Activated T-cell treated with anti-CD3 and anti-CD28 coated beads for 1 hour (primary cell): ENCODE measurements at places on chromosomes 3 and 15.

DNA sequence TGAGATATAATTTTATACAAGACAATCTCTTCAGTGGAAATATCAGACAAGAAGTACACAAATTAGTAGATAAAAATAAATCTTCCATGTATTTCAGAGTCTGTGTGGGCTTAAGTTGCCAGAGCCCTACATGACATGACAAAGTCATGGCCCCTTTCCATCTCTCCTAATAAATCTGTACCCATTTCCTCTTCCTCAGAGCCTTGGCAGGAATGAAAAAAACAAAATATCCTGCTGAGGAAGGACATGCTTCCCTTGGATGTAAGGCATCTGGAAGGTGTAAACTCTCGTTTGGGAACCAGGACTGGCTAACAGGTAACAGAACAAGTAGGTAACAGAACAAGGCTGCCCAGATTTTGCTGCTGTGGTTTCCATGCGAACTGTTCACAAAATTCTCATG, 148.1 kb downstream of the SNRK start:
- DNase-seq = no peak

GRCh38 chr3:10010421-10010877, 15.8 kb upstream of the FANCD2 start:
- DNase-seq = no peak

DNA sequence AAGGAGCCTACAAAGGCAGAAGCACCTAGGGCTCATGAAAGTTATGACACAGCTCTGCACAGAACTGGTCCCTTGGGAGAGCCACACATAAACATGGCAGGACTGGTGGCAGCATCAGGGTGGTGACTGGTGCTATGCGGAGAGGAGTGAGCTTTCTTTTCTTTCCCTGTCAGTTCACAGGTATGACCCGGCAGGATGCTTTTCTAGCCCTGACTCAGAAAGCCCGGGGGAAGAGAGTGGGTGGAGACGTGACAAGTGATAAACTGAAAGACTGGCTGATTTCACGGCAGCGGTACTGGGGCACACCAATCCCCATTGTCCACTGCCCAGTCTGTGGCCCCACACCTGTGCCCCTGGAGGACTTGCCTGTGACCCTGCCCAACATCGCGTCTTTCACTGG, 103.0 kb downstream of the LARS2 start:
- DNase-seq = no peak

DNA sequence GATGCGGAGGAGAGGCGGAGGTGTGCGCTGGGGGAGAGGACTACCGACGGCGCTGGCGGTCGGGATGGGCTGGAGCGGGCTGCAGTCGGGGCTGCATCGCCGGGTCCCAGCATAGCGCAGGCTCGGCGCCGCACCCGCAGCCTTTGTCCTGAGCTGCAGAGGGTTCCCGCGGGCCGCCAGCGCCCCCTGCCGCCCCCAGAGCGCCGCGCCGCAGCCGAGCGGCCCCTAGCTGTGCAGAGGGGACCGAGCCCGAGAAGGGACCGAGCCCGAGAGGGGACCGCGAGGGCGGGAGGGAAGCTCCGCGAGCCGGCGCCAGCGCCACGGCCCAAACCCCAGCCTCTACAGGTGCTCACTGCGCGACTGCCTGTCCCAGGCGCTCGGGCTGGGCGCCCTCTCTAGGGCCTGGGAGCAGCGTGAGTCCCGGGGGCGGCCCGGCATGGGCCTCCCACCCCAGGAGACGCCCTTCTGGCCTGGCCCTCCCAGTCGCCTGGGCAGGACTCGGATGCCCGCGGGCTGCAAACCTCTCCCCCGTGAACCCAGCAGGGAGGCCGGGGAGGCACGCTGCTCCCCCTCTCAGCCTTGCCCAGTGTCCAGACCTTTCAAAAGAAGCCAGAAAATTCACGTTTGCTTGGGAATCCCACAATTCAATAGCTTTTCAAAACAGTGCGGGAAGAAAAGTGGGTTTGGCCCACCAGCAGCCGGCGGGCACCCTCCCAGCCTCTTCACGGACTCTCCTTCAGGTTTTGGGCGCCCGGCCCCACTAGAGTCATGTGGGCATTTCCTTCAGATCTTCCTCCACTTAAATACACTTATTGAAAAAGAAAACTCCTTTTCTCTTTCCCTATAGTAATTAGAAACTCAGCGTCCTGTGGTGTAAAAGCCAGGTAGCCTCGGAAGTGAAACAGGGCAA, 134.7 kb downstream of the TPRA1 start:
- DNase-seq = peak; percentile 19

DNA sequence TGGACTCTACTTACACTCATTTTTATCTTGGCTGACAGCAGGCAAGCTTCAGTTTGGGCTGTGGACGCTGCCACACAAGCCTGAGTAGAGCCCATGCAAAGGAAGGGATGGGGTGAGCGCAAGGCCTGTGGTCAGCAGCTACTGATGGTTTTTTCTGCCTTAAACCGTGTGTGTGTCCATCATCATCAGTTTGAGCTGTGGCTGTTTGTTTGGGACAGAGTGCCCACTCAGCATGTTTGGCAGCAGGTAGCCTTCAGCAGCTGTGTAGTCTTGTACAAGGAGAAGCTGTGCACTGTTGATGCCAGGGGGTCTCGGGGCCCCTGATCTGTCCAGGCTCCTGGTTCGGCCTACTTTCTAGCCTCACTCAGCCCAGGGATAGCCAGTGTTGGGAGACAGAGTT, 3.5 kb downstream of the RBM15B start:
- DNase-seq = no peak

DNA sequence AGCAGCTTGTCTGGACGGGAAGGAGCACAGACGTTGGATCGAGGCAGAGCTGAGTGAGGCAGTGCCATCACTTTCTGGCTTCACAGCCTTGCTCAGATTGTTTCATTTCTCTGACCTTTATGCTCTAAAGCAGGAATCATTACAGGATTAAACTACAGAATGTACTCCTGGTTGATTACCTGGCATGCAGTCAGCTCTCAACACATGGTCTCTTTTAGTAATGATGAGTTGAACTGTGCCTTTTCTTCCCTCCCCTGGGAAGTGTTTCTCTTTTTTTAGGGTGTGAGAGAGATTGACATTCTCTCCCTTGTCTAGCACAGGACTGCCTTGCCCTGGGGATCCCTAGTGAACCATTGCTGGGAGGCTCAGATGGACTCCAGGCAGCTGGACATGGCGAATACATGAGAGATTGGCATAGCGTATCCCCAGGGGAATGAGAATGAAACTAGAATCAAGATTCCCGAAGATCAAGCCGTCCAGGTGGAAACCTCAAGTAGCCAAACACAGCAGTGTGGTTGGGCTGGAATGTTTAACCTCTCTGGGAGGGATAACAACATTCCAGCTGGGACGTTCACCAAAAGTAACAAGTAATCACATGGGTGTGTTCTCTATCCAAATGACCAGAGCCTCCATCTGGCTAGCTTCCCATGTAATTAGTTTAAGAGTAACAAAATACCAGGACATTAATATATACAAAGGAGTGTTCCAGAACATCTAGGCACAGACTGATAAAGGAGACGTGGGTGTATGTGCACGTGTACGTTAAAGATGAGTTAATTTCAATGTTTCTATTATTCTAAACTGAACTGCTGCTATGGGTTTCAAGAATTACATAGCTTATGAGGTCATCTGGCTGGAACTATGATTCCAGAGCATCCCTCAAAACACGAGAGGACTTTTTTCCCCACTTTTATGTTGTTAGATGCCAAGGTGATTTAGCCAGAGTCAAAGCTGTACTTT, 118.6 kb upstream of the NR2E3 start:
- DNase-seq = no peak

GRCh38 chr15:40040293-40040635, 1.3 kb upstream of the SRP14 start:
- no peak for DNase-seq

DNA sequence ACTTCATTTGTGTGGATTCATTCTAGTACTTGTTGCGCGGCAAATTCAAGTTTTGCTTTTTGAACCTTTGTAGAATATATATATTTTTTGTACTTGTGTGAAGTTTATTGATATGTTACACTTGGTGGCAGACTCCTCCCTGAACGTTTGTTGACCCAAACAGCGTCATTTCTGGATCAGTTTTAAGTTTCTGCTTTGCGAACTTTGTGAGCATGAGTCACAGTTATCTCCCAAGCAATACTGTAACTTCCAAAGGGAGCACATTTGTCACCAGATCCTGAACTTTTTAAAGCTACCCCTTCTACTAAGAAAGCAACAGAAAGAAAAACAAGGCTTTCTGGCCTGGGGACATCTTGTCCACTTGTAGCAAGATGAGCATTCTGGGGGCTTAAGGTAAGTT, 74.8 kb upstream of the CACNA2D3 start:
- DNase-seq = no peak

- no peak for DNase-seq
Measured at GRCh38 chr15:38860674-38861073, 296.1 kb upstream of the RASGRP1 start.
